ENCODE measurements at places on chromosomes 7 and 10.
A peak's percentile ranks its signal among the peaks of the same experiment; 100 is the strongest.

- no peak for DNase-seq
Observed at GRCh38 chr7:1849351-1850041, 179.4 kb downstream of the ELFN1 start.

GRCh38 chr7:98352621-98353020, 48.3 kb downstream of the BAIAP2L1 start:
- no peak for DNase-seq

- peak; percentile 70 for DNase-seq
Observed at GRCh38 chr10:44932517-44933450, 21.6 kb downstream of the TMEM72 start.

- DNase-seq: peak; percentile 50
Observed at GRCh38 chr7:77696643-77697534, 630 bp downstream of the RSBN1L start.

- no peak for DNase-seq
Observed at GRCh38 chr7:132066761-132067171, 509.5 kb downstream of the PLXNA4 start.

DNA sequence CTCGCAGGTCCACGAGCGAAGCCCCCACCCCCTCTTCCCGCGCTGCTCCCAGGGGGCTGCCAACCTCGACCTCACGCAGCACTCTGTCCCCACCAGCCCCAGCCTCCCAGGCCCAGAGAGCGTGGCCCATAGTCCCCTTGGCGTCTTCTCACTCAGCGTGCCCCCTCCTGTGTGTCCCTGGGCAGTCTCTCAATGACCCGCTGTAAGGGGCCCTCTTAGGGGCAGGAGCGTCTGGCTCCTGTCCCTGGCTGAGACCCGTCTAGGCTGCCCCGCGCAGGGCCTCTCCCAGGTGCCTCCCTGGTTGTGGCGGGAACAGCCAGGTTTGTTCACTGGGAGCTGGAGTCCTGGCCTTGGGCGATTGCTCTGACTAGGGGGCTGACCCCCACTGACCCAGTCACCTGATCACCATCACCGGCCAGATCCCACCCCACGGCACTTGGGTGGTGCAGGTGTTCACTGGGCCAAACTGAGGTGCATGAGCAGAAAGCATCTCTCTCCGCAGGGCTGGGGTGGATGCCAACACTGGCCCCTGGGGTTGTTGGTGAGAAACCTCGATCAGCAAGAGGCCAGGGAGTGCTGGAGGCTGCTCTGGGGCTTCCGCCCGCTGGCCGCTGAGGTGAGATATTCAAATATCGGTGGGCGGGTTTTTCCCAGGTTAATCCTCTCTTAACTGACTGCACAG, 12.6 kb upstream of the WDFY4 start:
- no peak for DNase-seq

- no peak for DNase-seq
Observed at GRCh38 chr7:11478882-11479281, 353.1 kb downstream of the THSD7A start.

- no peak for DNase-seq
Observed at GRCh38 chr10:126839094-126839761, 66.0 kb upstream of the DOCK1 start.

DNA sequence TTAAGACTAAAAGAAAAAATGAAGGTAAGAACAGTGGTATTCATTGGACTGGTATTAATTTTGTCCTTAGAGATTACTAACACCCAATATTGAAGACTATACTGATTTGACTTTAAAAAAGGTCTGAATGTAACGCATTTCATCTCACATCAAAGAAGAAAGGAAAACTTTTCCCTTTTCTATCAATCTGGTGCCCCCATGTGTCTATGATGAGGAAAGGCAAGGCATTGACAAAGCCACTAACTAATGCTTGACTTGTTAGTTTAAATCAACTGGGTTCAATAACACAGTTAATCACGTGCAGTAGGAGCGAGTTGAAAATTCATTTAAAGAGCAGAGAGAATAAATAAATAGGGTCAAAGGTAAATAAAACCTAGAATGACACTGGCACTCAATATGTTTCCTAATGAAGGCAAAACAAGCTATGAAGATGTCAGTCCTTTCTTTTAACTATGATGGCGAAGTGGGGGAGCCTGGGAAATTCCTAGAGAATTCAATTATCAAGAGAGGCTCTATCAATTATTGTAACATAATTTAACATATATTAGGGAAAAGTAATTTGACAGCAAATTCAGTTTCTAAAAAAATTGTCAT, 180.9 kb downstream of the ANK3 start:
- DNase-seq: no peak

DNA sequence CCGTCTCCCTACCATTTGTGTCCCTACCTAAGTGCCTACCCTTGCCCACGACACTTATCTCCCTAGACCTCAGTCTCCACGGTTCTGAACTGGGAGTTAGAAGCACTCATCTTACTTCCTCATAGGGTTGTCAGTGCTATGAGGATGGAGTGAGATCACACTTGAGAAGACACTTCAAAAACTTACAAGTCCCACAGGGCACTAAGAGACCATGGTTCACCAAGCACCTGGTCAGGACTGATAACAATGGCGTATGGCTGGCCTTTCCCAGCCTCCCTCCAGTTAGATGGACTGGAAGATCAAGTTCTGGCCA, 43.2 kb downstream of the KCNMA1 start:
- DNase-seq: no peak

- no peak for DNase-seq
Observed at GRCh38 chr10:105827133-105827532, 1186.0 kb downstream of the SORCS3 start.

- no peak for DNase-seq
Observed at GRCh38 chr7:155231241-155231800, 66.4 kb upstream of the INSIG1 start.

DNA sequence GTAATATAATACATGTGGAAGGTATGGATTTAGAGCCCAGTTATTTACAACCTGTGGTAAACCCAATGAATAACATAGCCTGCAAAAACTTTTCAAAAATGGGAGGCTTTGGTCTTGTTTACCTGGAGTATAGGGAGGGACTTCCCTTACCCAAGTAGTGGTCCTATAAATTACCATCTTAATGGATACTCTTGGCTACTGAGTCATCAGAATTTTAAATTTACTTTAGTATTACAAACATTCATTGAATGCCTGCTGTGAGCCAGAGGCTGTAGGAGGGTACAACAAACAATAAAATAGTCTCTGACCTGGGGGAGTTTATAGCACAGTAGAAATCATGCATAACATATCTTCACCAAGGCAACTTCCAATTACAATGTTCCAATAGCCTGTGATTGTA, 365.1 kb downstream of the BBS9 start:
- no peak for DNase-seq

GRCh38 chr10:77410523-77410922, 227.1 kb downstream of the KCNMA1 start:
- DNase-seq: no peak

GRCh38 chr7:47601119-47601880, 19.4 kb upstream of the TNS3 start:
- DNase-seq: no peak

- DNase-seq: no peak
Observed at GRCh38 chr7:142805350-142806021, 34.7 kb downstream of the PRSS2 start.

DNA sequence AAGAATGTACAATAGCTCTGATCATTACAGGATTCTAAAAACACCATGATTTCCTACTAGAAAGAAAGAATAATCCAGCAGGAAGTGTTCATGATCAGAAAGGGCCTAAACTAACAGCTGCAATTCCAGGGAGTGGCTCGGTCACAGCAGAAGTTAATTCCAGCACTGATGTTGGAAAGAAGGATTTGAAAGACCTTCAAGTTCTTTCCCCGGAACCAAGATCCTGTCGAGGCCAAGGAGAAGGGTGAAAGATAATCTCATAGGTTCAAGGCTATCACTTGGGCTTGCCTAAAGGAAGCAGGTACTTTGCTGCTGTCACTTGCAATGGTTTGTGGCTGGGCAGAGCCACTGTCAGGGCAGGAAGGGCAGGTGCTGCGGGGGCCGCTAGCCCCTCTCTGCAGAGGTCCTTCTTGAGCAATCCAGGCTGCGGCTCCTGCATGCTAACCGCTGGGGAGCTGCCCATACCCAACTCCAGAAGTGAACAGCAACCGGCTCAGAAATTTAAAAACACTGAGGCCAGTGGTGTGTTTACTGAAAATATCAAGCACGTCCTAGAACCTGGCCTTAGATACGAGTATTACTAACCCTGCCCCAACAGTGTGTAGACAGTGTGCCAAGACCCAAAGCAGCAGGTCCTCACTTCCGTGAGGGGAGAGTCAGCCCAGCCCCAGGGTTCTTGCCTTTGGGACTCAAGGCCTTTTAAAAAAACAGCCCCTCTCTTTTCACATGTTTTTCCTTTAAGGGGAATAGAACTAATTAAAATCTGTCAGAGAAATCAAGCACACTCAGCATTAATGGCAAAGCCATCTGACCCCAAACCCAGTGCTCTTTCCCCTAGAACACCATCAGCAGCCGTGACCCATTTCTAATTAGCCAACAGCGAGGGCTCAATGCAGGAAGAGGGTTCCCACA, 76.8 kb downstream of the VIPR2 start:
- no peak for DNase-seq

DNA sequence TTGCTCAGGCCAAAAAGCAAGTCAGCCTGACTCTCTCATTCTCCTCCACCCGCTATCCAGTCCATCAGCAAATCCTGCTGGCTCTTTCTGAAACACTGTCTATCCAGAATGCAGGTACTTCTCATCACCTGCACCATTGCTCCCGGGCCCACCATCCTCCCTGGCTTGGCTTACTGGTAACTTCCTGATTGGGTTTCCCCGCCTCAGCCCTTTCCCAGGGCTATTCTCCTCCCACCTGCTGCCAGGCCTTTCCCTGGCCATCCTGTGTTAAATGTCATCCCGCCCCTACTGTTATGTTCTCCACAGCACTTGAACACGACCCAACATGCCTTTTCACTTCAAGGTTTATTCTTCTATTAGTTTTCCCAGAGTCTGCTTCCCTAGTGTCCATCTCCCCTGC, 124.0 kb downstream of the CNNM2 start:
- no peak for DNase-seq

DNA sequence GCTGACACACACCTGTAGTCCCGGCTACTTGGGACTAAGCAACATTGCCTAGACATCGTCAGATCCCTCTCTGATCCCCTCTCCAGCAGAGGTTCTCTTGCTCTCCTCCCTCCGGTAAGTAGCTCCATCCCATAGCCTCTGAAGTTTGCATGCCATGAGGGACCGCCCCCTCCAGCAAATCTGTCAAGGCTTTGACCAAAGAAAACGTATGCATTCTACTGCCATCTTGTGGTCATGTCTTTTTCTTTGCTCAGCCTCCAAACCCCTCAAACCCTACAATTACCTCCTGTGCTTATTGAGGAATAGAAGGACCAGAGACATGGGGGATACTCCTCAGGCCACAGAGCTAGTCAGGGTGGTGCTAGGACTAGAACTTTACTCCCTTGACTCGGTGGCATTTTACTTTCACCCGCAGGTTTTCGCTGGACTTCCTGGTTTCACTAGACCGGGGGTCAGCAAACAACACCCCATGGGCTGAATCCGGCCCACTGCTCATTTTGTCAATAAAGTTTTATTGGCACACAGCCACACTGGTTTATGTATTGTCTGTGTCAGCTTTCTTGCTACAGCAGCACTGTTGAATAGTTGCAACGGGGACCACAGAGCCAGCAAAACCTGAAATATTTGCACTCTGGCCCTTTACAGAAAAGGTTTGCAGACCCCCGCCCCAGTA, 202.6 kb upstream of the FOXK1 start:
- no peak for DNase-seq

DNA sequence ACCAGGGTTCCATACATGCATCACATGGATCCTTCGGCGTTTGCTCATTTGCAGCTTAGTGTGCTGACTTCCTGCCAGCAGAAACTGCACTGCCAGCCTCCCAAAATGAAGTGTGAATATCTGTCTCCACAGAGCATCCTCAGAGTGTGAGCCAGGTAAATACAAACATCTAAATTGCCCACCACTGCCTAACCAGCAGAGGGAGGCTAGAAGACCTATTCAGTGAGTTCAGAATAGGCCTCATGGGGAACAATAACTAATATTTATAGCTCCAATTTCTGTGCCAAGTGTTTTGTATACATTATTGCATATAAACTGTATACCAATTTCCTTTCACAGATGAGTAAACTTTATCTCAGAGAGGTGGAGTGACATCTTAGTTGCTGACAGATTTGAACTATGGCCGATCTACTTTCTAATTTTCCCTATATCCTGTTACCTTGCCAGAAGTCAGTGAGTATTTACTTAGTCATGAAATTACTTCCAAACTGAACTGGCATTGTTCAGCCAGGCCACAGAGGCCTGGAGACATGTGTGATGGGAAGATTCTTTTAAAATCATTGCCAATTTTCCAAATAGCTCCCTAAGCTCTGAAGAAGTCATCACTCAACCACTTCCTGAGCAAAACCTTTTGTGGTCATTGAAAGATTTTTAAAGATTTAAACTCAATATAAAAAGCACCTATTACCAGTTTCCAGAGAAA, 926.5 kb upstream of the GHITM start:
- no peak for DNase-seq

DNA sequence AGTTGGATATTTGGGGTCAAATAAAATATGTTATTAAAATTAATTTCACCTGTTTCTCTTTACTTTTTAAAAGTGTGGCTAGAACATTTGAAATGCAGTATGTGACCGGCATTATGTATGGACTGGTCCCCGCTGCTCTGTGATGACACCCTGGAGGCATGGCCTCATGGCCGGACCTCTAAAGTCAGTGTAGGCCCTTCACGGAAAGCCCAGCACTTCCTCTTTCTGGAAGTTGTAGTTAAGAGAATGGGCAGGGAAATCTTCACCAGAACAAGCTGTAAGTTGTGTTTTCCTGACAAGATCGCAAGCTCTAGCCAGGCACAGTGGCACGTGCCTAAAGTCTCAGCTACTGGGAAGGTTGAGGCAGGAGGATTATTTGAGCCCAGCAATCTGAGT, 38.3 kb upstream of the SRGN start:
- no peak for DNase-seq

GRCh38 chr7:36775061-36775620, 50.8 kb upstream of the AOAH start:
- no peak for DNase-seq

GRCh38 chr7:102125127-102125596, 161.5 kb upstream of the SH2B2 start:
- DNase-seq: no peak

- no peak for DNase-seq
Observed at GRCh38 chr7:36092221-36092771, 60.8 kb upstream of the EEPD1 start.

DNA sequence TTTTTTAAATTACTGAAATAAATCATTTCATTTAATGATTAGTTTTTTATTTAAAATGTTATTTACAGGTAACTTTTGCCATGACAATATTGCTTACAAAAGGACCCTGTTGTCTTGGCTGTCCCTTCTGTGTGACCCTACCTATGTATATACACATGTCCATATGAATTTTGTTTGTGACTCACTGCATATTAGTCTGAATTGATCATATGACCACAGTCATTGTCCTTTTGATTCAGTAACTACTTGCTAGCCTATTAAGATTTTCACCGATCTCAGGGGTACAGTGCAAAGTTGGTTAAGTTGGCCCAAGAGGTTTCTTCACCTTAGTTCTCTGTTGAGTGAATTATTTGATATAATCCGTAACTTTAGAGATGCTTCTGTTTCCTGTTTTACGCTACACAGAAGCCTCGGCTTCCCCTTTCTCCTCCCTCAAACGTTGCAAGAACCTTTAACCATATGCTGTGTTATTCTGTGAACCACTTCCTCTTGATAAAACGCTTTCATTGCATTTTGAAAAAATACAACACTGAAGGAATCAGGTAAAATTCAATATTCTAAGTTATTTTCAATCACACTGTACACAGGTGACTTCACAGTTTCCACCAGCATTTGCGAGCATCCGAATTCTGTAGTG, 43.9 kb downstream of the APBB1IP start:
- DNase-seq: no peak

- DNase-seq: no peak
Observed at GRCh38 chr10:84196083-84196482, 1.7 kb downstream of the CDHR1 start.

Data from activated CD4-positive, alpha-beta T cell treated with anti-CD3 and anti-CD28 coated beads, Interleukin-2, amount 50 U/mL, for 24 hours (primary cell).